ENCODE measurements at places on chromosomes 13 and 19.
A peak's percentile ranks its signal among the peaks of the same experiment; 100 is the strongest.

DNA sequence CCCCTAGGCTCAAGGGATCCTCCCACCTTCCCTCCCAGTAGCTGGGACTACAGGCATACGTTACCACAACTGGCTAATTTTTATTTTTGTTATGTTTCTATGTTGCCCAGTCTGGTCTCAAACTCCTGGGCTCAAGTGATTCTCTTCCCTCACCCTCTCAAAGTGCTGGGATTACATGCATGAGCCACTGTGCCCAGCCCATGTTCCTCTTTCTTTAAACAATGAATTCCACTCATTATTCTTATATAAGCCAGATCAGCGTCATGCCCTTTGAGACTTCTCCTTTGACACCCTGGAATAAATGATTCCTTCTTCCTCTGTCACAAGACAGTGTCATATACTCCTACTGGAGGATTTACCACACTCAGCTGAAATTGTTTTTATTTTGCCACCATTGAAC lies 519.9 kb upstream of the SPRY2 start:
- no peak for DNase-seq

GRCh38 chr19:11041966-11042627 lies 47.2 kb upstream of the LDLR start:
- DNase-seq = no peak

GRCh38 chr19:34662919-34663318 lies 14.0 kb downstream of the SCGB2B2 start:
- DNase-seq = peak; percentile 14

- DNase-seq = no peak
Measured at GRCh38 chr19:5664515-5664914, 15.8 kb downstream of the MICOS13 start.

GRCh38 chr19:18489627-18490184 lies 32.2 kb downstream of the ELL start:
- no peak for DNase-seq

- no peak for DNase-seq
Measured at GRCh38 chr19:9054765-9055164, 32.1 kb upstream of the OR1M1 start.

DNA sequence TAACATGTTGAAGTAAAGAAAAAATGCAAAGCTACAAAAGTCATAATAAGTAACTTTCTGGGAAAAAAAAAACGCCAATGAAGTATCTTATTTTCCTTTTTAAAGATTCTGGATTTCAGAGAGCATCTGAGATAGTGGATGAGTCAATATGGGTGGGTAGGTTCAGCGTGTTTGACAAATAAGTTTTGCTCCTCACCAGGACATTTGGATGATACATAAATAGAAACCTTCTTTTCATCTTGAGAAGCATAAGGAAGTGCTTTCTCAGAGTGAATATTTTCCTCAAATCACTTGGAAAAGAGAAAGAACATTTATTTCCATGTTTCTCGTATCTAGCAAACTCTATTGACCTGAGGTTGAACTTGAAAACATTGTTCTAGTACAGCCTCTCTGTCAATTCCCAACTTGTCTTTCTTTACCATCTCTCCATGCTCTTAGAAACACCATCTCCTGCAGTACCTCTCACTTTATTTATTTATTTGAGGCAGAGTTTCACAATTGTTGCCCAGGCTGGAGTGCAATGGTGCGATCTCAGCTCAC lies 463.2 kb downstream of the KLF5 start:
- DNase-seq = no peak

GRCh38 chr13:35797991-35798390 lies 321.5 kb upstream of the MAB21L1 start:
- DNase-seq = no peak

DNA sequence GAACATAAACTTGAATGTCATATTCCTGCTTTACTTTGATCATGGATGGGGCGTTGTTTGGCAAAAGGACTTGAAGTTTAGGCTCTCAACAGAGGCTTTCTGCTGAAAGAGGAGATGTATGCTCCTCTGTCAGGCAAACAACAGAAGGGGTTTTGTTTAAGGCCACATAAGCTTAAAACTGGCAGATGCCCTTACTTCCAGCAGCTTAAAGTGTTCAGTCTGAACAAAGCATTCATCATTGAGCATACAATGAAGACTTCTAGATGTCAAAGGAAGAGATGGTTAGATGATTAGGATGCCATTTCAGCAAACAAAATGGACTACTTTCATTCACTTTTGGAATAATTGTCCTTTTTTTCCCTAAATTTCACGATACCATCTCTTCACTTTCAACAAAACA lies 484.5 kb downstream of the SLITRK6 start:
- DNase-seq = no peak

- DNase-seq = no peak
Measured at GRCh38 chr19:50723069-50723468, at the start of gene CLEC11A. TSS of gene CLEC11A (plus strand) at chr19:50723364. CDS start at chr19:50723526, 162 bp downstream.

GRCh38 chr19:44755219-44755618 lies 6.7 kb downstream of the BCL3 start:
- DNase-seq = no peak

GRCh38 chr13:111895896-111896821 lies 170.8 kb upstream of the SOX1 start:
- DNase-seq = no peak

DNA sequence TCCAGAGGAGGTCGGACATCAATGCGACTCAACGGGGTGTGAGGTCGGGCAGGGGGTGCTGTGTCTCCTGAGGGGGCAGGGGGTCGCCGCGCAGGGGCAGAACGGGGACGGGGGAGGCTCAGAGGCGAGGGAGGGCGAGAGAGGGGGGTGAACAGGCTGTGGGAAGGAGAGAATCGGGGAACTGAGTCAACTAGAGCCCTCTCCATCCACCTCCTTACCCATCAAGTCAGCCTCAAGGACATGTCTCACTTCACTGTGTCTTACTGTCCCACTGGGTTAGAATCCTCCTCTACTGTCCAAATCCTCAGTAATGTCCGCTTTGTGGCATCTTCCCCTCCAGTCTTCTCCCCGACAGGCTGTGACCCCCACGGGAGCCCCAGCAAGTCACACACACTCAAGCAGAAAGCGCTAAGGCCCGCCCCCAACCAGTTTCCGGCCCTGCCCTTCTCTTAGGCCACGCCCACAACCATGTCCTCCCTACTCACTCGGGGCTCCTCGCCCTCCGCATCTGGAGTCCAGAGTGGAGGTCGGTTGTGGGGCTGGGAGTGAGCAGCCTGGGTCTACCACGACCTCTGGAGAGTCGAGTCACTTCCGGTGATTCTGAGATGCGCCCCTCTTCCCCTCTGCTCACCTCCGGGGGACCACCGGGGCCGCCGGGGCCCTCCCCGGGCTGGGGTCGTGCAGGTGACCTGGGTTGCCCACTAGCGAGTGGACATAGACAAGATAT lies 9.3 kb downstream of the PLEKHA4 start:
- DNase-seq = no peak

DNA sequence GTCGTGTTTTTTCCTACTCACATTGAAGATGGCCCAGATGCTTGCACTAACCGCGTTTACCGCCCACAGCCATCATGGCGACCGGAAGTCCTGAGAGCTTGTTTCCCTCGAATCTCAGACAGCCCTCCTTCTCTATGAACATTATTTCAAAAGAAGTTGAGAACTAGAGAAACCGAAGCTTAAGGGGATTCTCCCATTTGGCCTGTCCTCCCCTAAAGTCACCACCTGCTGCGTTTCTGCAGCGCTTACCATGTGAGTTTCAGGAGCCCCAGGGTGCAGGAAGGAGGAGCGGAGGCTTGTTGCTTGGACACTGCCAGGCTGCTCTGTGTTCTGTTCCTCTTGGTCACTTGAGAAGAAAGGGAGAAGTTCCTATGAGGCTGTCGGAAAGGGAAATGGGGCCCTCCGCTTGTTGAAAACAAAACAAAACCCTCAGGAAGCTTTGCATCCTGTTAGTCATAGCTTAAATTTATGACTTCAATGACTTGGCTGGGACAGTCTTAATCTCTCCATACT lies 6.2 kb downstream of the CARD8 start:
- peak; percentile 54 for DNase-seq

DNA sequence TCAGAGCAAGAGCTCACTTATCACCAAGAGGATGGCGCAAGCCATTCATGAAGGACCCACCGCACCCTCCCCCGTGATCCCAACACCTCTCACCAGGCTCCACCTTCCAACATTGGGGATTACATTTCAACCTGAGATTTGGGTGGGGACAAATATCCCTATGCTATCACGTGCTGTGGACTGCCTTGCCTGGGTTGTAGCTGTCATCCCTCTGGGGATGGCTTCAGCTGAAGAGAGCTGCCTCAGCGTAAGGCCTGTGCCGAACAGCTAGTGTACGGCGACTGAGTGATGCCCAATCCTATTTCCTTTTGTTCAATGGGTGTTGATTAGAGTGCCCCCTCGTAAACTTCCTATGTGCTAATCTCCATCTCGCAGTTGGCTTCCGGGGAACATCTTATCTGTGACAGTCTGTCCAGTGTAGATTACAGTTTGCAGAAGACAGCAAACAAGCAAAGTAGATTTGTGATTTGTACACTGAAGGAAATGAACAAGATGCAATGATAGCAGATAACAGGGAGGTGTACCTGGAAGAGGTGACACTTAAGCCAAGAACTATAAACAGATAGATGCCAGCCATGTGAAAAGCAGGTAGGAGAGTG lies 11.8 kb upstream of the RCBTB1 start:
- no peak for DNase-seq

DNA sequence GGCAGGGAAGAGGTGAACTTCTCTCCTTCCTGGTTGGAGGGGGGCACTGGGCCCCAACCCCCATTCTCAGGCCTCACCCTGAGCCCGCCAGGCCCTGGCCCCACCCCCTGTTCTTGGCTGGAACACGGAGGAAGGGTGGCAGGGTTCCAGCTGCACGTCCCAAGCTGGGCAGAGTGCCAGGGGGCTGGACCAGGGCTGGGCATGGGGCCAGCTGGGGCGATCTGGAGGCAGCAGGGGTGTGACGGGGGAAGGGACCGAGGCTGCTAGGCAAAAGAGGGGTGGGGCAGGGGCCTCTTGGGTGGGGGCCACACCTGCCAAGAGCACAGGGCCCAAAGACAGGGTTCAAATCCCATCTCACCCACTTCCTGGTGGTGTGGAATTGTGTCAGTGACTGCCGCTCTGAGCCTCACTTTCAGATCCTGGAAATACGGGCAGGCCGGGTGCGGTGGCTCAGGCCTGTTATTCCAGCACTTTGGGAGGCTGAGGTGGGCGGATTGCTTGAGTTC lies 2.2 kb downstream of the HIF3A start:
- no peak for DNase-seq

DNA sequence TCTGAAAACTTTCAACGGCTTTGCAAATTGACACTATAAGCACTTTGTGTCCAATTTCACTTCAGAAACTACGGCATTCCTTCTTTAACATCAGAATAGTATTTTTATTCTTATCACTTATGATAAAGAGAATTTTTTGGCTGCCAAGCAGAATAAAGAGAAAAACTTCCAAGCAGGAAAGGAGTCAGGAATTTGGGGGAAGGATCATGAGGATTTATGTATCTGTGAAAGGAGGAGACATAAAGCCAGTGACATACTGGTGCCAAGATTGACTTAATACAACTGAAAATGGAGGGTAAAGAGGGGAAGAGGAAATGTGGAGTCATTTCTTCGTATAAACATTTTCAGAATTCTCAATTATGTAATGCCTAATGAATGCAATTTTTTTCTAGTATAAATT lies 94.7 kb downstream of the RBM26 start:
- DNase-seq = no peak

DNA sequence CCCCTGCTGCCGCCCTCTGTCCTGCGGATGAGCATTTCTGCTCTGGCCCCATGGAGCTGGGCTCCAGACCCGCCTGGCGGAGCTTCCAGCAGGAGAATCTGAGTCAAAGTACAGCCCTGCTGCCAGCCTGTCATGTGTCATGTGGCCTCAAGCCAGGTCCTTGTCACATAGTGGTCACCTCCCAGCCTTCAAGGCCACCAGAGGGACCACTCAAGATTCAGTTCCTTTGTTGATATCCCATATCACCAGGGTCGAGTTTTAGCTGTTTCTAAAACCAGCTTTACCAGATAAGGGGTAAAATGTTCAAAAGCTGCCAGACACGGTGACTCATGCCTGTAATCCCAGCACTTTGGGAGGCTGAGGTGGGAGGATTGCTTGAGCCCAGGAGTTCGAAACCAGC lies 13.4 kb downstream of the THOP1 start:
- no peak for DNase-seq

DNA sequence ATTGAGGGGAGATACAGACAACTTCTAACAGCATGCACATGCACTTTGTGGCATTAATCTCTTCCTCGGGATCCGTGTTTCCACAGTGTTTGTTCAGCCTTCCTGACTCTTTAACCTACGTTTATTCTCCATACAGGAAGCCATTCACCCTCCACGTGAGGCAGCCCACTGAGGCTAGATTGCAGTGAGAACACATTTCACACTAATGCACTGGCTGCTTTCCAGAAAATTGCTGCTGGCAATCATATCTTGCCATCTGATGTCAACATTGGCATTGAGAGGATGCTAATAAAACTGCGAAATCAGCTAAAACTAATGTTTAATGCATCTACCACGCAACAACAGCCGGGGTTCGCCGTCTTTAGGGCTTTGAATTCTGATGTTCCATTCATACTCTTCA lies 30.0 kb downstream of the DCLK1 start:
- no peak for DNase-seq

DNA sequence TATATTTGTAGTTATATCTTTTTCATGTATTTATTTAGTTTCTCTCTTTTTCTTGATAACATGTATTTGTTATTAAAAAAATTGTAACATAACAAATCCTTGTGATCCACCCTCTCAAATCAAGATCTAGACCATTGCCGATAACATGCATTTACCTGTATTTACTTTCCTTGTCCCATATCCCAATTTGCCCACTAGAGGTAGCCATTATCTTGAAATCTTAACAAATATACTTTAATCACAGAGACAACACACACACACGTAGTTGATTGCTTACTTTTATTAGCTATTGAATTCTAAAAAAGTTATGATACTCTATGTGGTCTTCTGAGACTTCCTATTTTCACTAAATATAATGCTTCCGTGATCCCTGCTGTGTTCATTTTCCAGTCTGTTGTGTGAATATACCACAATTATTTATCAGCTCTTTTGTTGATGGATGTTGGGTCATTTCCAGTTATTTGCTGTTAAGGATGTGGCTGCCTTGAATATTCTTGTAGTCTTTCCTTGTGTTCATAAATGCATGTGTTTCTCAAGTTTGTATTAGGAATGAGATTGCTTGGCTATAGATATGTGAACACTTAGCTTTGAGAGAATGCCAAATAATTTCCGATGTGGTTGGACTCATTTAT lies 31.3 kb upstream of the ZMYM2 start:
- no peak for DNase-seq

DNA sequence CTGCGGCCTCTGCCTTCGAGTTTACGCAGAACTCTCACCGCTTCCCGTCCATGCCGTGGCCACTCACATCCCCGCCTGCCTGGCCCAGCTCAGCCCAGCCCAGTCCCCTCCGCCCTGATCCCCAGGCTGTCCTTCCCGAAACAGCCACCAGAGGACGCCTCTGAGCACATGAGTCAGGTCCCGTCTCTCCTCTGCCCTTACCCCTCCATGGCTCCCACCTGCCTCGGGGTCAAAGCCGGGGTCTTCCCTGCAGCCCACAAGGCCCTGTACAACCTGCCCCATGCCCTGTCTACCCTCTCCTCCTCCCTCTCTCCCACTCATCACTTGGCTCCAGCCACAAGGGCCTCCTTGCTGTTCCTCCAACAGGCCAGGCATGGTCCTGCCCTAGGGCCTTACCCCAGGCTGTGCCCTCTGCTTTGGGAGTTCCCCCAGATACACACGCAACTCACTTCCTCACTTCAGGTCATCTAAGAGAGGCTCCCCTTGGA lies 8.1 kb upstream of the SEMA6B start:
- DNase-seq = peak; percentile 29

GRCh38 chr19:13095393-13095784 lies 7.3 kb downstream of the LYL1 start:
- DNase-seq = no peak

GRCh38 chr13:80901111-80901510 lies 560.2 kb upstream of the SPRY2 start:
- no peak for DNase-seq

- DNase-seq = no peak
Measured at GRCh38 chr19:30168760-30169159, 203.4 kb upstream of the ZNF536 start.
